ENCODE measurements at places on chromosomes 12 and 14.

DNA sequence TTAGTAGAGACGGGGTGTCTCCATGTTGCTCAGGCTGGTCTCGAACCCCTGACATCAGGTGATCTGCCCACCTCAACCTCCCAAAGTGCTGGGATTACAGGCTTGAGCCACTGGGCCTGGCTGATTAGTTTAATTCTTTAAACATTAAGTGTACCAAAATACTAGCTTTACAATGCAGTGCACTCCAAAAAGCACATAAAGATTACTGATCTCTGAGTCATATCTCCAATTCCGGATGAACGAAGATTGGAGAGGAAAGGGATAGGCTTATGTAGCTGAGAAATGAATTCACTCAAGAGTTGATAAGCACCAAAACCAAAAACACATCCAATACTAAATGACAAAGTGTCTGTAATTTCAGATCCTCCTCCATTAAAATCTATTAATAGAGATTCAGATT, 15.1 kb downstream of the NAV3 start:
- DNase-seq: no peak

- DNase-seq: no peak
Measured at GRCh38 chr12:133235401-133236112, at the start of gene ANHX. ANHX (minus strand) TSS chr12:133235877; CDS start chr12:133234356, 1,521 bp downstream.

DNA sequence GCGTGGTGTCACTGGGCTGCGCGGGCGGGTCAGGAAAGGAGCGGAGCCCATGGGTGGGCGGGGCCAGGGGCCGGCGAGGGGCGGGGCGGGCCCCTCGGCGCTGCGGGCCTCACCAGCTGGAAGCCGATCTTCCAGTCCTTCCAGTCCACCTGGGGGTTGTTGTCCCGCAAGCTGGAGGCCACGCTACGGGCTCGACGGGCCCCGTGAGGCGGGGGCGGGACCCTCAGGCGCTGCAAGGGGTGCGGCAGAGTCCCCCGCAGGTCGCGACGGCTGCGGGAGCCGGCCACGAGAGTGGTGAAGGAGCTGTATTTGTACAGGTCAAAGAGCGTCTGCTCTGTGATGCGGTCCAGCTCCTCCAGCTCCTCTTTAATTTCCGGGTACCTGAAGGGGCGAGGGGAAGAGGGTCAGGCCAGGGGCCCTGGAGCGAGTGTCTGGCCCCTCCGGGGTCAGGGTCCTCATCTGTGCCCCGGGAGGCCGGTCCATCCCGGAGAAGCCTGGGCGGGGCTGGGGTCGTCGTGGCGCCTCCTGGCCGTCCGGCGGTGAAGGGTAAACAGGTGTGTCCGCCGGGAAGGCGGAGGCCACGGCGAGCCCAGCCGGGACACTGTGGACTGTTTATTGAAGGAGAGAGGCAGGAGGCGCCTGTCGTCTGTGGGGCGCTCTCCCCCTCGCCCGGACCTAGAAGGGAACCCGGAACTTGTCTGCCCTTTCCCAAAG, 11.9 kb downstream of the SCNN1A start:
- peak; percentile 73 for DNase-seq

DNA sequence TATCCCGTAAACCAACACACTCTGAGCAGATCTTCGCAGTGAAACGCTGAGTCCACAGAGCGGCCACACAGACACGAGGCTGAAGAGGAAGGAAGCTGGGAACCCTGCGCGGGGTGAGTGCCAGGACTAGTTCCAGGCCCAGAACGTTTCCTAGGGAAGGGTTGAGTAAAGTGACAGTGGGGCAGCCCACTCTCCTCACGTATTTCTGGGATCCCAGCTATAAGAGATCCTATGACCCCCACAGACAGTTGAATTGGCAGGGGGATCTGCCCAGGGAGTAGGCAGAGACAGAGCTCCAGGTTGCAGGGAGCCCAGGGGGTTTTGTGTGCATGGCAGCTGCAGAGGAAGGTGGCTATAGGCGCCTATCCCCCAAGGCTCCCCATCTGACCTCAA, 51.1 kb downstream of the GTF2A1 start:
- no peak for DNase-seq

- no peak for DNase-seq
Measured at GRCh38 chr12:108702595-108703320, 28.6 kb downstream of the CORO1C start.

GRCh38 chr12:43208627-43209026, 343.4 kb downstream of the ADAMTS20 start:
- no peak for DNase-seq

- DNase-seq: peak; percentile 19
Measured at GRCh38 chr12:108333898-108334699, 5.0 kb downstream of the CMKLR1 start.

- DNase-seq: no peak
Measured at GRCh38 chr12:22286569-22286968, 47.9 kb downstream of the ST8SIA1 start.

DNA sequence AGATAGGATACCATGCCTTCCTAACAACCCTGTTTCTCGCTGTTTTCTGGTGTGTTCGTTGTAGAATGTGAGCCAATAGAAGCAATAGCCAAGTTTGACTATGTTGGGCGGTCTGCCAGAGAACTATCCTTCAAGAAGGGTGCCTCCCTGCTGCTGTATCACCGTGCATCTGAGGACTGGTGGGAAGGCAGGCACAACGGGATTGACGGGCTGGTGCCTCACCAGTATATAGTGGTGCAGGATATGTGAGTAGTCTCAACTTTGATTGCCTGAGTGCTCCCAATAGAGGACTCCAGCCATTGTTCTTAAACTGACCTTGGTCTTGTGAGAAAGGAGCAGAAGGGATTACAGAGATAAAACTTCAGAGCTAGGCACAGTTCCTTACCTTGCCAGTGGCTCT, 96.2 kb downstream of the KICS2 start:
- DNase-seq: no peak

GRCh38 chr12:15731940-15732339, 57.2 kb downstream of the EPS8 start:
- no peak for DNase-seq

DNA sequence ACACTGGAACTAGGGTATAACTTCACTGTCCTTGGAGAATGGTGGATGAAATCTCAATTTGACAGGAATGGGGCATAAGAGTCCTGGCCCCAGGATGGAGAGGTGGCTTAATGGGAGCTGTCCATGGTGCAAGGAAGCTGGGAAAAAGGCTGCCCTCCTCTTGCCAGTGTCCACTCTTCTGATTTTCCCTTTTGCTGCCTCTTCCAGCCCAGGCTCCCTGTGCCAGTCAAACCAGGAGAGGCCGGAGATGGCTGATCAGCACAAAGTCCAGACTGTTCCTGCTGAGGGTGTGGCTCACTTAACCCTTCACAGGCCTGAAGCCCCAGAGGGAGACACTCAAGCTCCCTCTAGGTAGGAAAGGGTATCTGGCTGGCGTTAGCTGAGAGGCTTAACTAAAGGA, at the start of gene MYO1A:
TSS of gene MYO1A (minus strand) at position 240 of the 400 bp plus-strand sequence. CDS start 1,806 bp downstream, outside the sequence.
- DNase-seq: no peak

DNA sequence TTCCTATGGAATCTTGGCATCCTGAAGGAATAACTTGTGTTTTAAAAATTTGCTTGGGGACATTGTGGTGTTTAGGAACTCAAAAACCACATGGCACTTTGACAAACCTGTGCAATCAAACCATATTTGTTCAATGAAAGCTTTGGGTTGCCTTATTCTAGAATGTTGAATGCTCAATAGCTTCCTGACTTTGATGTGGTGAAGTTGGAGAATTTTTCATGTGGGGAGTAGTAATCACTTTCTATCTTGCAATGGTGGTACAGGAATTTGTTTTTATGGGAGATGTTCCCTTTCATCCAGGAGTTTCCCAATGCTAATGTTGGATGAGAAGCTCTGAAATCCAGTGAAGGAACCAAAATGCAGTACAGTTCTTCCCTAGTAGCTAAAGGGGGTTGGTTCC, 42.2 kb upstream of the LDHB start:
- no peak for DNase-seq

- DNase-seq: no peak
Measured at GRCh38 chr12:58026426-58026825, 85.1 kb downstream of the ATP23 start.

DNA sequence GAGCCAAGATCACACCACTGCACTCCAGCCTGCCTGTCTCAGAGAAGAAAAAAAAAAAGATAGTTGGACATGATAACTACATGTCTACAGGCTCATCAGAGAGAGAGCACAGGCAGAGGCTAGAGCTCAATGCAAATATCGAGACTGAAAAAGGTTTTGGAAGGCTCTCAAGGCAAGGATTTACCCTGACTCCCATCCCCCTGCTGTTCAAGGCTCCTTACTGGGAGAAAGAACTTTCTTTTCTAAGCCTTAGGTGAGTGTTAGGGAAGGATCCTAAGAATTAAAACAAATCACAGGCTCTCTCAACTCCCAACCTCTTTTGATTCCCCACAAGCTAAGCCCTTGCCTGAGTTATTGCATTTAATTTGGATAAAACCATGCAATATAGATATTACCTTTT, 525.1 kb downstream of the DIO2 start:
- no peak for DNase-seq

GRCh38 chr12:118346895-118347294, 25.8 kb downstream of the TAOK3 start:
- DNase-seq: no peak

GRCh38 chr14:63392236-63392635, 73.5 kb upstream of the GPHB5 start:
- no peak for DNase-seq

DNA sequence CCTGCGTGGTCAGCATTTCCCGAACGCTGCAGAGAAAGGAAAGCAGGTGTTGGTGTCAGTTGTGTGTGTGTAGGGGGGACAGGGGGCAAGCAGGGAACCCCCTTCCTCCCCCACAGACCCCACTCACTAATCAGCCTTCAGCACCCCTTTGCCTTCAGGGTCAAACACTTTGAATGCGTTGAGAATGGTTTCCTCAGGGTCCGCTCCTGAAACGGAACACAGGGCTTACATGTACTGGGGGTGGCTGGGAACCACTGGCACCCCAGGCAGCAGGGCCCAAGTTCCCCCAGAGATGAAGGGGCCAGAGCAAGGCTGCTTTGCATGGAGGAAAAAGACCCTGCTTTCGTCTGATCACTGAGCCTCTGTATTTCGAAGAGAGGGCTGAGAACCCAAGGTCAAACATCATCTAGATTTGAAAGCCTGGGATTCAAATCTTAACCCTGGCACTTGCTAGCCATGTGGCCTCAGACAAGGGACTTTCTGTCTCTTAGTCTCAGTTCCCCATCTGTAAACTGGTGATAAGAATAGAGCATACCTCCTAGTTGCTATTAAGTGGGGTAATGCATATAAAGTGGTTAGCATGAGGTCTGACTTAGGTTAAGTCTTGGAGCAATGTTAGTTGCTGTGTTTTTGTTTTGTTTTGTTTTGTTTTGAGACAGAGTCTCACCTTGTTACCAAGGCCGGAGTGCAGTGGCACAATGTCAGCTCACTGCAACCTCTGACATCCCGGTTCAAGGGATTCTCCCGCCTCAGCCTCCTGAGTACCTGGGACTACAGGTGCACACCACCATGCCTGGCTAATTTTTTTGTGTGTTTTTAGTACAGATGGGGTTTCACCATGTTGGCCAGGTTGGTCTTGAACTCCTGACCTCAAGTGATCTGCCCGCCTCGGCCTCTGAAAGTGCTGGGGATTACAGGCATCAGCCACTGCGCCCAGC, 7.0 kb downstream of the MYL2 start:
- DNase-seq: peak; percentile 7

All from CD4-positive, alpha-beta T cell treated with Interleukin-21 for 1 hour (primary cell).